ENCODE measurements at places on chromosomes 2 and 18. TPM values are rescaled to one million over a fixed set of nuclear protein-coding genes. Genes with fewer than 3 reads are reported as not detected.

Gene RASGRP3
- 49.1 TPM for total RNA-seq

Gene ANKRD30BL
- total RNA-seq, result not detected

Gene GALR1
- not detected for total RNA-seq

Gene PLEKHH2
- total RNA-seq, result 16.2 TPM

Gene SP100
- total RNA-seq, result 24.0 TPM

All from skeletal muscle tissue (tissue), 5 donors.